ENCODE measurements at places on chromosomes 1 and 21. TPM values are rescaled to one million over a fixed set of nuclear protein-coding genes. Genes with fewer than 3 reads are reported as not detected.

DNA sequence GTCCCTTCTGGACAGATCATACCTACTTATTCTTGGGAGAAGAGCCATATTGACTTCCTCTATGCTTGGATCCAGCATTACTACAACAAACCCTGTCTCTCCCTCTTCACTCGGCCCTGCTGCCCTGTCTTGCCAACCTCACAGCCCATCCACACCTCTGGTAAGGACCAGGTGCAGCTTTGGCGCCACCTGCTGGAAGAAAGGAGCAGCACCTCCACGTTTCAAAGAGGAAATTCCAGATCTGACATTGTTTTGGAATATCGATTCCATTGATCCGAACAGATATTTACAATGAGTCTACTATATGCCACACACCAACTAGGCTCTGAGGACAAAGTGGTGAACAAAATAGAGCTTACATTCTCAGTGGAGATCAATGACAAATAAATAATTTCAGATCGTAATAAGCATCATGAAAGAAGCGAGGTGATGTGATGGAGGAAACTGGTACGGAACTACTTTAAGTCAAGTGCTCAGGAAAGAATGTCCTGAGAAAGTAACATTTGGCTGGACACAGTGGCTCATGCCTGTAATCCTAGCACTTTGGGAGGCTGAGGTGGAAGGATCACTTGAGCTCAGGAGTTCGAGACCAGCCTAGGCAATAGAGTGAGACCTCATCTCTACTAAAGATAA, 18.7 kb downstream of the MFSD2A start:
- no peaks in the 10 kb centered on the region for H3K4me1 ChIP-seq
- no peak overlapping the region for H3K27ac ChIP-seq
- H3K36me3 ChIP-seq = no peaks in the 10 kb centered on the region

Gene OPTC
- not detected for total RNA-seq

- H3K36me3 ChIP-seq = no peaks in the 10 kb centered on the region
- H3K4me3 ChIP-seq = no peak overlapping the region
- no peak overlapping the region for H3K27ac ChIP-seq
These were observed 3.8 kb upstream of the RGS13 start for GRCh38 chr1:192632188-192632587.

GRCh38 chr1:2592672-2593071, 6.1 kb downstream of the PRXL2B start:
- peaks cover 13% of the 10 kb centered on the region for H3K36me3 ChIP-seq
- peaks cover 5% of the 10 kb centered on the region for H3K27me3 ChIP-seq
- no peak overlapping the region for H3K4me3 ChIP-seq
- no peak overlapping the region for H3K27ac ChIP-seq
- no peak for DNase-seq

DNA sequence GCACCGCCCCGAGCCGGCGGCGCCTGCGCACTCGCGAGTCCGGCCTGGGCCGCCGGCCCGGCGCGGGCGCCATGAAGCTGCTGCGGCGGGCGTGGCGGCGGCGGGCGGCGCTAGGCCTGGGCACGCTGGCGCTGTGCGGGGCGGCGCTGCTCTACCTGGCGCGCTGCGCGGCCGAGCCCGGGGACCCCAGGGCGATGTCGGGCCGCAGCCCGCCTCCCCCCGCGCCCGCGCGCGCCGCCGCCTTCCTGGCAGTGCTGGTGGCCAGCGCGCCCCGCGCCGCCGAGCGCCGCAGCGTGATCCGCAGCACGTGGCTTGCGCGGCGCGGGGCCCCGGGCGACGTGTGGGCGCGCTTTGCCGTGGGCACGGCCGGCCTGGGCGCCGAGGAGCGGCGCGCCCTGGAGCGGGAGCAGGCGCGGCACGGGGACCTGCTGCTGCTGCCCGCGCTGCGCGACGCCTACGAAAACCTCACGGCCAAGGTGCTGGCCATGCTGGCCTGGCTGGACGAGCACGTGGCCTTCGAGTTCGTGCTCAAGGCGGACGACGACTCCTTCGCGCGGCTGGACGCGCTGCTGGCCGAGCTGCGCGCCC, at the start of gene B3GALT6:
TSS of gene B3GALT6 (plus strand) at position 30 of the 588 bp plus-strand sequence. CDS start at position 72, 42 bp downstream.
- H3K4me1 ChIP-seq = peaks cover 27% of the 10 kb centered on the region
- H3K4me3 ChIP-seq = peak within 1 kb of the TSS; percentile 97
- peak within 1 kb of the TSS; percentile 94 for H3K27ac ChIP-seq
- H3K27me3 ChIP-seq = no peaks in the 10 kb centered on the region
- no peak for DNase-seq

All from heart left ventricle (tissue), 16 donors.